A549 treated with ZK216348 at 1 μM for 4 hours (cell line): ENCODE measurements at places on chromosomes 2 and 18. TPM values are rescaled to one million over a fixed set of nuclear protein-coding genes. Genes with fewer than 3 reads are reported as not detected.

The TMEM169 gene
- 0.25 to 0.66 TPM (median 0.42 TPM) in 5 replicates for total RNA-seq

The KCNJ3 gene
- not detected in 5 replicates for total RNA-seq

The CROCC2 gene
- not detected in 5 replicates for total RNA-seq

The EIF2AK2 gene
- total RNA-seq = 19.6 to 30.3 TPM (median 25.3 TPM) in 5 replicates

The NXPH2 gene
- total RNA-seq = not detected in 5 replicates

The UGT1A1 gene
- total RNA-seq = 0.37 to 1.1 TPM (median 0.92 TPM) in 5 replicates

The CNTNAP5 gene
- total RNA-seq = not detected in 5 replicates

The CDH7 gene
- 0.02 TPM in 1 of 5 replicates, not detected in the others for total RNA-seq

The ABCB11 gene
- 0.02 TPM in 1 of 5 replicates, not detected in the others for total RNA-seq

The FAP gene
- total RNA-seq = not detected in 5 replicates

The SERPINB3 gene
- total RNA-seq = 0.12 to 0.19 TPM (median 0.14 TPM) in 4 of 5 replicates, not detected in the other

The AGPS gene
- total RNA-seq = 32.3 to 48.9 TPM (median 45.6 TPM) in 5 replicates

The ITGA6 gene
- total RNA-seq = 31.0 to 52.4 TPM (median 47.2 TPM) in 5 replicates

The ASB18 gene
- total RNA-seq = not detected in 5 replicates

The RNASEH1 gene
- total RNA-seq = 46.1 to 54.7 TPM (median 53.5 TPM) in 5 replicates

The RNF144A gene
- total RNA-seq = 5.3 to 8.9 TPM (median 7.4 TPM) in 5 replicates

The HADHA gene
- total RNA-seq = 118 to 142 TPM (median 126 TPM) in 5 replicates

The KCNS3 gene
- total RNA-seq = 0.93 to 2.0 TPM (median 1.1 TPM) in 5 replicates

The RUFY4 gene
- not detected in 5 replicates for total RNA-seq

The HOXD1 gene
- 0.18 to 0.28 TPM (median 0.24 TPM) in 4 of 5 replicates, not detected in the other for total RNA-seq

The WNT10A gene
- 0.19 to 0.31 TPM in 2 of 5 replicates, not detected in the others for total RNA-seq

The STAT4 gene
- 3.3 to 5.7 TPM (median 4.1 TPM) in 5 replicates for total RNA-seq

The SERPINE2 gene
- 168 to 194 TPM (median 174 TPM) in 5 replicates for total RNA-seq

The LRP1B gene
- total RNA-seq = 0.02 to 0.09 TPM in 2 of 5 replicates, not detected in the others

The ASB3 gene
- 11.4 to 13.7 TPM (median 12.6 TPM) in 5 replicates for total RNA-seq

The FBXO41 gene
- 3.9 to 6.6 TPM (median 6.2 TPM) in 5 replicates for total RNA-seq

The NEB gene
- total RNA-seq = 0.11 to 0.50 TPM (median 0.24 TPM) in 5 replicates

The INPP5D gene
- total RNA-seq = 0.12 to 1.1 TPM (median 0.61 TPM) in 5 replicates

The TMEFF2 gene
- 0.33 to 0.85 TPM (median 0.38 TPM) in 5 replicates for total RNA-seq
